HTR-8/SVneo (cell line): ENCODE measurements at places on chromosomes 5 and 9.

GRCh38 chr9:21153336-21154017 is 11.8 kb upstream of the IFNW1 start:
- DNase-seq: no peak

GRCh38 chr9:113954591-113954990 is 78.5 kb downstream of the ZNF618 start:
- DNase-seq: no peak

DNA sequence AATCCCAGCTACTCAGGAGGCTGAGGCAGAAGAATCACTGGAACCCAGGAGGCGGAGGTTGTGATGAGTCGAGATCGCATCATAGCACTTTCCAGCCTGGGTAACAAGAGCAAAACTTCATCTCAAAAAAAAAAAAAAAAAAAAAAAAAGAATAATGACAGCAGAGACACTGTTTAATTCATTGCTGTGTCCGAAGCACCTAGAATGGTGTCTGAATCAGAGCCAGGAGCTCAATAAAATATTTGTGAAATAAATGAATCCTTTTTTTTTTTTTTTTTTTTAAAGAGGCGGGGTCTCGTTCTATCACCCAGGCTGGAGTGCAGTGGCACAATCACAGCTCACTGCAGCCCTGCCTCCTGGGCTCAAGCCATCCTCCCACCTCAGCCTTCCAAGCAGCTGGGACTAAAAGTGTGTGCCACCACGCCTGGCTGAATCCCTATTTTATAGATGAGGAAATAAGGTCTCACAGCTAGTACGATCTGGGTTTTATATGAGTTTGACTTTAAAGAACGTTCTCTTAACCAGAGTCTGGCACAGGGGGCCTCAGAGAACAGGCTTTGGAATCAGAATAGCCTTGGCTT is 47.8 kb downstream of the THOC3 start:
- DNase-seq: no peak

DNA sequence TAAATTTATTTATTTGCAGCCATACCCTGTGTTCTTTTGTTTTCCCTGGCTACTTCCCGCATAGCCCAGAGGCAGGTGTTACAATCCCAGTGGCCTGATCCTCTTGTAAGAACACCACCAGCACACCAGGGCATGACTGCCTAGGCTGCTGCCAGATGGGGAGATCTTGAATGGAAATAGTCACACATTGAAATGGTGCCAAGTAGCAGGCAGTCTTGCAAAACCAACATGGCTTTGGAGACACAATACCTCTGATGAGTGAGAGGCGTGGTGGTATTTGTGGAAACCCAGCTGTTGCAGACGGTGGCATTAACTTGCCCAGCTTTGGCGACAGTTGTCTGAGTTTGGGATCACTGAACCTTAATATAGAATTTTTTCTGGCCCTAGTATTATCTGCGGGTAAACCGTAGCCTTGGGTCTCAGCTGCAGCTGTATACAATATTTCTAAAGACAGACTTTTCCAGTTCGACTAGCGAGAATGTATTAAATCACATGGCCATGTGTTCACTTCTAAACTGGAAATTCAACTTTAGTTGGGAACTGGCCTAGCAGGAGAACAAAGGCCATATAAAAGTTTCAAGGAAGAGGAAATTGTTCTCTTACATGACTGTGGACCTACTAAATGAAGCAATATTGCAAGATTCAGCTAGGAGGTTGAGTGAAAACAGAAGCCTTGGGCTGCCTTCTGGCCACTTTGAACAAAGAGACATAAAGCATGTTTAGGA is 277.0 kb downstream of the SMARCA2 start:
- DNase-seq: no peak

DNA sequence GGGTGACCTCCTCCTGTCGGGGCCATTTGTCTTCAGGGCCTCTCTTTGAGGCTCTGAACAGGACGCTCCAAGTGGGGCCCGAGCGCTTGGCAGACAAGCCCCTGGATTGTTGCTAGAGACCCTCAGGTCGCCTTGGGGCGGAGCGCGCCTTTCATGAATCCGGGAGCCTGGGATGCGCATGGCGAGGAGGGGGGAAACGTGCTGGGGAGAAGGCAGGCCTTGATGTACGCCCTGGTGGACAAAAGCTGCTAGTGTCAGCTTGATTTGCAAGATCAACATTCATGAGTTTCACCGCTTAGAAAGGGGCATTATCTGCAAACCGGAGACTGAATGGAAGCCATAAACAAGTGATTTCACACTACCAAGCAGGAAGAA is 226.3 kb downstream of the SMARCA2 start:
- DNase-seq: no peak

DNA sequence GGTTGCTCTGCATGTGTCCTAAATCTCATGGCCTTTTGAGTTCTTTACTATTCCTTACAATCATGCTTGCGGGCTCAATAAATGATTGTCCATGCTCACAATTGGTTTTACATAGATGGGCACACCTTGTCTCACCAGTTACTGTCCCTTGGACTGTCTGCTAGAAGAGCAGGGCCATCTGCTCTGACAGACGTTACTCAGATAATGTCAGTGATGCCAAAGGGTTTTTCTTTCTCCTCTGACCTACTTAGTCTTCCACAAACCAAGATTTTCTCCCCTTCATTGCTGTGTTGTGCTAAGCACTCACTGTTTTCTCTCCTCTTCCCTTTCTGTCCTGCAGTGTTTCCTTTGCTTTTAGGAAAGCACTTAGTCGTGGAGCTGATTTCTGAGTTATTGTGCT is 562.3 kb downstream of the KIF4B start:
- DNase-seq: no peak

DNA sequence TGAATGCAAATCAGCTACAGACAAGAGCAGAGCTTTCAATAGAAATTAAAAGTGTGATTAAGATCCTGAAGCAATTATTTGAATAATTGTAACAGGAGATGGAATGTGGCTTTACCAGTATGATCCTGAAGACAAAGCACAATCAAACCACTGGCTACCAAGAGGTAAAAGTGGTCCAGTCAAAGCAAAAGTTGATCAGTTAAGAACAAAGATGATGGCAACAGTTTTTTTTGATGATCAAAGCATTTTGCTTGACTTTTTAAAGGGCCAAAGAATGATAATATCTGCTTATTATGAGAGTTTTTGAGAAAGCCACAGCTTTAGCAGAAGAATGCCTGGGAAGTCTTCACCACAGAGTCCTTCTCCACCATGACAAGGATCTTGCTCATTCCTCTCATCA is 409.2 kb downstream of the CSNK1G3 start:
- DNase-seq: no peak

DNA sequence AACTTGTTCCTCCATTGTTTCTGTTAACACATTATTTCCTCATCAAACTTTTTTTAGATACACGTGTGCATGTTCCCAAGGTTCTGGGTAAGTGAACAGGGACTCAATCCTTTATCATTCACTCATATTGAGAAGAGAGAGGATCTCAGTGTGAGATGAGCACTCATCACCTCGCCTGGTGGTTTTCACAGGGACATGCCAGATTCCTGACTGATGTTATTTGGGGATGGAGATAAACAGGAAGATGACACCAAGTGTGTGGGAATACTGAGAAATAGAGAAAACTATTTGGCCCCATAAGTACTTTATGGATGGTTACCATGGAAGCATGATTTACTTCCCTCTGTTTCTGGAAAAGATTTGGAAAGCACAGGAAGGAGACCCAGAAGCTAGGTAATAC is 533.3 kb upstream of the DMAC1 start:
- DNase-seq: no peak

GRCh38 chr9:87530716-87531115 is 33.0 kb downstream of the DAPK1 start:
- DNase-seq: no peak

- no peak for DNase-seq
These were observed 86.4 kb downstream of the SFXN1 start for GRCh38 chr5:175564716-175565115.

- no peak for DNase-seq
These were observed 32.5 kb downstream of the THBS4 start for GRCh38 chr5:80067531-80068245.

- DNase-seq: peak; percentile 8
These were observed 5.7 kb downstream of the MEGF10 start for GRCh38 chr5:127296321-127296720.

DNA sequence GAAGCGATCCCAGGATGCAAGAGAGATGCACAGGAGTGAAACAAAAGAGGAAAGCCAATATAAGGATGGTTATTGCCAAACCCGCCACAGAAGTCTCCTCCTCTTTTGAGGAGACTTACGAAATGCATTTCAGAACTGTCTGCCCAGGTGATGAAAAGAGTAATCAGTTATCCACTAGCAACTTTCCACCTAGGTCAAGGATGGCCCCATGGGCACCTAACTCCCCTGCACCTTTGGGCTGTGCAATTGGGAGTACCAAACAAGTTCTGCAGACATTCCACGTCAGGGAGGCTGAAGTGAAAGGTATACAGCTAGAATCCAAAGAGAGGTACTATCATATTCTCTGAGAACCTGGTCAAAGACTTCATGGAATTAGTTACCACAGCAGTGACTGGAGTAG is 25.7 kb downstream of the HMGCS1 start:
- no peak for DNase-seq

DNA sequence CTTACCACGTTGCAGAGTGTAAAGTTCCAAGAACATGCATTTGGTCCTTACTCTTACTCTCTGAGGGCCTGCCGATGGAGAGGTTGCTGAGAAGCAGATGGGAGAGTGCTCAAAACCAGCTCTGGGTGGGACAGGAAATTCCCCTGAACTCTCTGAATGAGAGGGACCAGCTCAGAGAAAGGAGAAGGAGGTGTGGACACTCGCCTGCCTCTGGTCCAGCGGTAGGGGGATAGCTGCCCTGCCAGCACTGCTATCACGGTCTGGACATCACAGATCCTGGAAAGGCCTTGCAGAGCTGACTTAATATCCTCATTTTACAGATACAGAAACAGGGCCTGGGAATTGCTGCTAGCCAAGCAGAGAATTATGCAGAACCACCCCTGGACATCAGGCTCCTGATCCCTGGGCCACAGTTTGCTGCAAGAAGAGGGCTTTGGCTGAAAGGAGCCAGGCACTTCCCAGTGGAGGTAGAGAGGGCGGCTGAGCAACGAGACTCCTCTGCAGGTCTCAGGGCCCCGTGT is 4.9 kb downstream of the TRAF1 start:
- DNase-seq: no peak

DNA sequence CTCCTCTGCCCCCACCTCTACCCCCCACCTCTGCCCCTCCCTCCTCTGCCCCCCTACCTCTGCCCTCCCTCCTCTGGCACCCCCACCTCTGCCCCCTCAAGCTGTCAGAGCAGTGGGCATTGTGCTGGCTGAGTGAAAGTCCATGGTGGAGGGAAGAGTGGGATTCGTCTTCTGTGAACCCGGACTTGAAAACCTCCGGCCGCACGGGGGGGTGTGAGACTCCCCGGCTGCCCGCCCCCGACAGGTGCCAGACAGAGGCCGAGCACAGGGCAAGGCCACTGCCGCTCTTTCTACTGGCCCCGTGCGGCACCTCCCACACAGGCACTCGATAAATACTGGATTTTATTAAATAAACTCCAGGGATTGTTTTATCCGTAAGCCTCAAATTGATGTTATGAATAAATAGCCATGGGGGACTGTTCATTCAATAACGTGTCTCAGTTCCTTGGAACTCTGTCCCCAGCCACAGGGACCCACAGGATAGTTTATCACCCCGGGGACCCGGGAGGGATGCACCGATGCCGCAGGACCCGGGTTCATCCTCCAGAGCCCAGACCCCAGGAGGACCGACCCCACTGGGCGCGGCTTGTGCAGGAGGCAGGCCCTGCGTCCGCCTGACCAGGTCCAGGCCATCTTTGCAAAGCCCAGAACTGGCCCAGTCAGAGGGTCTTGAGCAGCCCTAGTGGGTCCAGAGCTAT is 2.6 kb upstream of the QRFP start:
- no peak for DNase-seq

GRCh38 chr5:156971848-156972525 is 9.0 kb upstream of the TIMD4 start:
- DNase-seq: no peak

DNA sequence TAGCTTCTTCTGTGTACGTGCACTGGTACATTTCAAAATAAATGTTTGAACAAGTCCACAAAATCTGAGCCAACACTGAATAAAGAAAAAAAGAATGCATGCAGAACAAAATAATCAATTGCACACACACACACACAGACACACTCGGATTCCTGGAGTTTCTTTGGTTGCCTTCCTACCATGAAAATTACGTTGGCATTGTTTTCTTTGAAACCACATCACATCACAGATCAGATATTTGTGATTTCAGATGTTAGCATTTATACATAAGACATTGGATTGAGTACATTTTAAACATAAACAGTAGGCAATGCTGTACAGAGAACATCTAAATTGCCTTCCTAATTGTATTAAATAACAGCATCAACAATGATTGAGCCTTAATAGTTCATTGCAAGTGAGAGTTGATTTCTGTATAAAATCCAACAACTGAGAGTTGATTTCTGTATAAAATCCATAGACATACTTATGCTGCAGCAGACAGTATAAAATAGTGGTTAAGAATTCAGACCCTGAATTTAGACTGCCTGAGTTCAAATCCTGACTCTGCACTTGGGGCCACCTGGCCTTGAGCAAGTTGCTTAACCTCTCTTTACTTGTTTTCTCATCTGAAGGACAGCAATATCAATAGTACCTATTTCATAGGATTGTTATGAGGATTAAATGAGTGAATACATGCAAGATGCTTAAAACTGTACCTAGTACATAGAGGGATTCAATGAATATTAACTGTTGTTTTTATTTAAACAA is 101.7 kb upstream of the IFNE start:
- DNase-seq: no peak

GRCh38 chr5:102532123-102532522 is 33.3 kb upstream of the SLCO6A1 start:
- DNase-seq: no peak

GRCh38 chr9:97848215-97848479 is 4.9 kb upstream of the FOXE1 start:
- DNase-seq: no peak

DNA sequence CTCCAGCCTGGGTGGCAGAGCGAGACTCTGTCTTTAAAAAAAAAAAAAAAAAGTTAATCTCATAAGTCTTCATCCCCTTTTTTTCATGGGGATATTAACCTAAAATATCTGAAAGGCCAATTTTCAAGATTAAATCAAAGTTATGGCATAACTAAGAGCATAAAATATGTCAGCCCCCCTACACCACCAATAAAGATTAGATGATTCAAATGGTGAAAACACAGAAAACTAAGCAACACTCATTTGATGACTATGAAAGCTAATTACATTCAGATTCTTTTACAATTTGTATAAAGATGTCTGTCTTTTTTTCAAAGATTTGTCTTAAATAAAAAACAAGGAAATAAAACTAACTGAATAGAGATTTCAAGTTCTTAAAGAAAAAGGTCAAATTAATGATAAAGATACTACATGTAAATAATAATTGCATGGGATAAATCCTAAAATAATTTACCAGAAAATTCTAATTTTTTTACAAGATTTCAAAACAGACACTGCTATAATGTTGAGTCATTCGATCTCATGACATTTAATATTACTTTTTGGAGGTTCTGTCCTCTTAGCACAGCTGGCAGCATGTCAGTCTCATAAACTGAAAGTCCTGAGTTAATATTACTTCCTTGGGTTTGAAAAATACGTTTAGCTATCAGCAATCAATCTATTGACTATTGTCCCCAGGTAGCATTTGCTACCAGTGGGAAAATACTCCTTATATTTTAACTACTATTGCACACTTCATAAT is 112.9 kb downstream of the KIAA0825 start:
- DNase-seq: no peak

GRCh38 chr5:174723979-174724483 is 351 bp upstream of the MSX2 start:
- no peak for DNase-seq
